ENCODE measurements at places on chromosomes 7 and 10.

GRCh38 chr7:15755061-15755460 lies 68.6 kb upstream of the MEOX2 start:
- DNase-seq, result no peak

DNA sequence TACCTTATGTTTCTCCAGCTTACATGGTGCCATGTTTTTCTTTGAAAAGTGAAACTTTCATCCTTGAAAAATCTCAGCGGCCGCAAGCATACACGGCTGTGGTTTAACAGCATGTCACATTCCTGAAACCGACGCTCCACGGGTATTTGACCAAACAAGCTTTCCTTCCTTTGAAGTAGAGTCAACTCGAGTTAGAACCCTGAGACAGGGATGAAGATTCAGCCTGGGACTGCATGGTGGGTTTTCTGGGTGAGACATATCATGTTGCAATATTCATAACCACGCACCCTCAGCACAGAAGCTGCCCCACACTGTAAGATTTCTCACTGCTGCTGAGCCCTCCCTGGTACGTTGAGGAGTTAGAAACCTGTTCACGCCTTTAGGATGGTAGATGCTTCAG lies 8.1 kb downstream of the CYP26A1 start:
- DNase-seq, result no peak

GRCh38 chr10:36118314-36118713 lies 476.2 kb upstream of the FZD8 start:
- no peak for DNase-seq

DNA sequence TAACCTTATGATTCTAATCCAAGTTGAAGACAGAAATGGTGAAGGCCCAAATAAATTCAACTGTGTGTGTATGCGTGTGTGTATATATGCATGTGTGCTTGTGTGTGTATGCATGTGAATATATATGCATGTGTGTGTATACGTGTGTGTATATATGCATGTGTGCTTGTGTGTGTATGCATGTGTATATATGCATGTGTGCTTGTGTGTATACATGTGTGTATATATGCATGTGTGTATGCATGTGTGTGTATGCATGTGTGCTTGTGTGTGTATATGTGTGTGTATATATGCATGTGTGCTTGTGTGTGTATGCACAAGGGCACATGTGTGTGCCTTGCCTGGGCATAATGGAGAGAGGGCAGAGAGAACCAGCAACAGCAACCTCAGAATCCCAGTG lies 184.7 kb upstream of the PLPP4 start:
- no peak for DNase-seq

GRCh38 chr10:36345807-36346206 lies 703.7 kb upstream of the FZD8 start:
- DNase-seq, result no peak
